ENCODE measurements at places on chromosomes 1 and 21.

DNA sequence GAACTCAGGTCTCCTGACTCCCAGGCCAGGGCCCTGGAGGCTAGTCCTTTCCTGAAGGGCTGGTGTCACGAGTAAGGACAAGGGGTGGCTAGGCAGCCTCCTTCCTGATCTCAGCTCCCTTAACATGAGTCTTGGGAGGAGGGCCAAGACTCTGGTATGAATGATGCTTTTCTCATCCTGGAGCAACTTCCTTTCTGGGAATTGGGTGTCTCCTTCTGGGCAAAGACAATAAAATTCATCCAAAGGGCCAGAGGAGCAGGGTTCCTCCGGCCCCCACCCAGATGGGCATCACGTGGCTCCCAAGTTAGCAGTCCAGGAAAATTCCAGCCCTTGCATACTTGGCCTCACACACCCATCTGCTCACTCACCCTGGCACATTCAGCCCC lies at the start of gene FAM167B:
FAM167B (plus strand) TSS at position 335 of the 386 bp plus-strand sequence. CDS start 200 bp downstream, outside the sequence.
- no peak for DNase-seq

GRCh38 chr1:38834221-38834782 lies 25.3 kb downstream of the RRAGC start:
- no peak for DNase-seq

DNA sequence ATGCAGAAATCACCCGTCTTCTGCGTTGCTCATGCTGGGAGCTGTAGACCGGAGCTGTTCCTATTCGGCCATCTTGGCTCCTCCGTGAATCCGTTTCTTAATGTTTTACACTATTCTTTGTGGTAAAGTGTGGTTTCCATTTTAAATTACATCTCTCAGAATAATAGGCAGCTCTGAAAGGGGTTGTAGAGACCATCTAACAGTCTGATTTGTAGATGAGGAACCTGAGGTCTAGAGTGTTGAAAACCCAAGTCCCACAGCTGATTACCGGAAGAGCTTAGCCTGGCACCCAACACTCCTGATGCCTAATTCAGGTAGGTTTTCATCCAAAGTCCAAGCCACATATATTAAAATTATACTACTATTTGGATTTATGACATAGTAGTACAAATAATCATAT lies 144.0 kb downstream of the LEPR start:
- DNase-seq: no peak

DNA sequence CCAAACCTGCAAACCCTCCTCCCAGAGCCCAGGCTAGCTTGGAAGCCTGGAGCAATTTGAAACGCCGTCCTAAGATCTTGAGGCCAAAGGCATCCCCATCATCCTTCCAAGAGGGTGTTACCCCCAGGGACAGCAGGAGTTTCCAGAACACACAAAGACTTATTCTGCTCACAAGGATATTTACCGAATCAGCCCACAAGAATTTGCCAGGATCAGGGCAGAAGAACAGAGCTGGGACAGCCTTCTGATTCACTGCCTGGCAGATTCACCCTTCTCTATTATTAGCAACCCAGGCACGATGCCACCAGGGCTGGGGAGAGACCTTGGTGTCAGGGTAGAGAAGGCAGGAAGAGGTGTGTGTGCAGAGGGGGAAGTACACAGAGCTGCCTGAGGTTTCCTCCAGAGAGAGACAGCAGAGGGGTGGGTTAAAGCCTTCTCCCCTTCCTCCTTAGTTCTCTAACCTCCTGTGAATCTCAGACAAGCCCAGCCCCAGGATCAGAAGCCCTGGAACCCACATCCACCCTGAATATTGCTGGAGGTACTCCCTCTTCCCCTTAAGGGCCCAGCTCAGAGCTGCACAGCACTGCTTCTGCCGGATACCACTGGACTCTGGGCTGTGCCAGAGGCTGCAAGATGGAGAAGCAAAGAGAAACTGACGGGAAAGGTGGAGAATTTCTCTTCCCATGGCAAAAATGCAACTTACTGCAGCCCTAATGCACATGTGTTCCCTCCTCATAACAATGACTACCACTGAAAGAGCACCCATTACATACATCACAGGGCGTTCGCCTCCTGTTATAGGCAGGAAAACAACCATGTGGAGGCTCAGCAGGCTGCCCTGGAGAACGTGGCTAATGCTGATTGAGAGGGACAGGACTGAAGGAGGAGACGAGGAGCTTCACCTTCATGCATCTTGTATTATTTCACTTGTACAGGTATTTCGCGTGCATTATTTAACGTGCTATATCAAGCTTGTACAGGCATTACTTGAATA lies 61.8 kb downstream of the ITPKB start:
- DNase-seq: no peak

GRCh38 chr1:44812822-44813543 lies 4.7 kb downstream of the BTBD19 start:
- DNase-seq: no peak

DNA sequence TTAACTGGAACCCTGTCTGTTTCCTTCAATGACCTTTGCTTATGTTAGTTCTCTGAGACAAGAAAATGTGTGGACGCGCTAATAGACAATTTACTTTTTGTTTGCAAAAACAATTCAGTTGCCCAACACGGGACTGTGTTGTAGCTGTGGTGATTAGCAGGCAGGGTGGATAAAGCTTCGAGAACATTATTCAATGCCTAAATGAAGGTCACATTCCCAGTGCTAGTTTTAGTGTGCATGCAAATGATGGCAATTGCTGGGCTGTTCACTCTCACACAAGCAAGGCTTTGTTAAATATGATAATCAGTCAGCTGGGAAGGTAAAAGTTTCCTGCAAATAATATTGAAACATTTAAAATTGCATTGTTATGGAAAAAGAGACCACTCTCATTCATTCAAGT lies 188.4 kb downstream of the BACH1 start:
- no peak for DNase-seq

DNA sequence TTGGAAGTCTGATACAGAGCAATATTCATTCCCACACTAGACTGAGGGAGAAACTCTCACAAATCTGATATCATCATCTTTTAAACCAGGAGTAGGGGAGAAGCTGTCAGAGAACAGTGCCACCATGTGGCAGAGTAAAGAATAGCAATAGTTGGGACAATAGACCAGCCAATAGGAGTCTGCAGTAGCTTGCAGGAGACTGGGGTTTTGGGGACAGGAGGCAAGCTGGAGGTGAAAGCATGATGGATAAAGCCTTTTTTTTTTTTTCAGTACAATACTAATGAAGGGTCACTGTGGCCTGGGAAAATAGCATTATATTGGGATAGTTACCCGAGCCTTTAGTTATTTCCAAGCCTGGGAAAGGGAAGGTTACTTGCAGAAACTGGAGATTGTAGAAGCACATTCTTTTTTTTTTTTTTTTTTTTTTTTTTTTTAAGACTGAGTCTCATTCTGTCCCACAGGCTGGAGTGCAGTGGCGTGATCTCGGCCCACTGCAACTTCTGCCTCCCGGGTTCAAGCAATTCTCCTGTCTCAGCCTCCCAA lies 120.7 kb downstream of the S1PR1 start:
- peak; percentile 88 for DNase-seq

DNA sequence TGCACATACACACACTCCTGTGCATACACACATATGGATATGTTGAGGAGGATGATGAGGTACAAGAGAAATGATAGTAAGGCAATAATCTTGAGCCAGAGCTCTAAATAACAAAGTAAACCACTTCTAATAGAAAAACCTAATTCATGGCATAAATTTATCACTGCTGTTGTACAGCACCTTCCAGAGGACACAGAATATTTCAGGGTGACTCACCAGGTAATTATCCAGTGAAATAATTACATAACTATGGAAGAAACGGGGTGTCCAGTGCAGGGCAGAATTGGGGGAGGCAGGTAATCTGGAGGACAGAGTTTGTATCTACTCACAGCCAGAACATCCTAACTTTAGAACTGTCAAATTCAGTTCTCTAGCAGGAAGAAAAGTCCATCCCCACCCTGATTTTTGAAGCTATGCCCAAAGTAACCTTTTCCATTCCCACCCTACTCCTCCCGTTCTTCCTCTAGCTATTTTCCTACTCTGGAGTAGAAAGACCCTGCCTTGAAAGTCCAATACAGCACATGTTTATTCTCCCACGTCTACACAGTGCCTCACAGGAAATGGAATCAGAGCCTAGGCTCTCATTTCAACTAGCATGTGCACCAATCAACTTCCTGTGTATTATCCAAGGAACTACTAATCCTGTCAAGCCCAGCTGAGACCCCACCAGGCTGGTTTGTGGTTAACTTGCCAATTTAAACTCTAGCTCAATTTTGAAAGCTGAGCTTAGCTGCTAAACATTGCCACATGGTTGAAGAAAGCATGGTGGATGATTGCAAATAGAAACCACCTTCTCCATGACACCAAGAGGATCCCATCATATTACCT lies 96.6 kb downstream of the PTPN14 start:
- DNase-seq: peak; percentile 93

GRCh38 chr1:35001743-35002142 lies 16.6 kb upstream of the TMEM35B start:
- no peak for DNase-seq

- DNase-seq: no peak
These were observed 1532.7 kb upstream of the TPTE start for GRCh38 chr21:8988696-8989095.

GRCh38 chr1:17719874-17720273 lies 35.3 kb upstream of the ACTL8 start:
- no peak for DNase-seq

GRCh38 chr1:161037661-161038522 lies 872 bp downstream of the TSTD1 start:
- DNase-seq: no peak

- DNase-seq: no peak
These were observed 2.2 kb upstream of the UBXN10 start for GRCh38 chr1:20183616-20184271.

DNA sequence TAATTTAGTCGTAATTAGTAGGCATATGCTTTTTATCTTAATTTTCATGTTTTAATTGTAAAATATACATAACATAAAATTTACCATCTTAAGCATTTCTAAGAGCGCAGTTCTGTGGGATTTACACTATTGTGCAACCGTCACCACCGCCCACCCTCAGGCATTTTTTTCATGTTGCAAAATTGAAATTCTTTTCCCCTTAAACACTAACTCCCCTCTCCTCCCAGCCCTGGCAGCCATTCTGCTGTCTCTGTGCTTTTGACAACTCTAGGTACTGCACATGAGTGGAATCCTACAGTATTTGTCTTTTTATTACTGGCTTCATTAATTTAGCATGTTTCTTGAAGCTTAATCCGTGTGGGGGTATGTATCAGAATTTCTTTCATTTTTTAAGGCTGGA lies 7.8 kb downstream of the PIK3CD start:
- DNase-seq: no peak

DNA sequence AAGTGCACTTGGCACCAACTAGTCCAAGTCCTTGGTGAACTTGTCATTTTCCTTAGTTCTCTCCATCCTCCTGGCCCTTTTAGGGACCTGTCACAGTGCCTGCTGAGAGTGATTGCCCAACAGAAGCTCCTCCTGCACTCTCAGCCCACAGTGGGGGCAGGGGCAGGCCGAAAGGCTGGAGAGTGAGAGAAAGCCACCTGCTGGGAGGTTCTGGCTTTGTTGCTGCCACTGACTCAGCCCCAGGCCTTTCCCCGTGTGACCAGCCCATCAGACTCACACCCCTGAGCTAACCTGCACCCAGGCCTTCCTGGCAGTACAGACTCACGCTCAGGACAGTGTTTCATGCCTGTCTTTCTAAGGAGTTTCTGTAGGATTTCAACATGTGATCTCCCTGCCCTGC lies 17.1 kb upstream of the PROK1 start:
- DNase-seq: peak; percentile 39

DNA sequence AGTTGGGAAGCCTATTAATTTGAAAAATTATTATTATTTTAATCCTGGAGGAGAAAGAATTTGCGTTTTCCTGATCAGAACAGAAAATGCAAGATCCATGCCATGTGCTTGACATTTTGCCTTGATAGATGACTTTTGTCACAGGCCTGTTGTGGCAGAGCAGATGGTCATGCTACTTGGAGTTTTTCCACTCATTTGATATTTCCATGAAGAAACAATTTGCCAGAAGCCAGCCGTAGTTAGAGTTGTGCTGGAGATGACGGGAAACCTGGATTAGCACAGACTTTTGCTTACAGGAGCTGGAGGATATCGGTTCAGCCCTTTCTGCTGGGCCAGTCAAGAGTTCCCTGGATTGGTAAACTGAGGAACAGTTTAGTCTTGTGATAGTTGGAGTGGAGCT lies 3.2 kb downstream of the RCAN3 start:
- no peak for DNase-seq

DNA sequence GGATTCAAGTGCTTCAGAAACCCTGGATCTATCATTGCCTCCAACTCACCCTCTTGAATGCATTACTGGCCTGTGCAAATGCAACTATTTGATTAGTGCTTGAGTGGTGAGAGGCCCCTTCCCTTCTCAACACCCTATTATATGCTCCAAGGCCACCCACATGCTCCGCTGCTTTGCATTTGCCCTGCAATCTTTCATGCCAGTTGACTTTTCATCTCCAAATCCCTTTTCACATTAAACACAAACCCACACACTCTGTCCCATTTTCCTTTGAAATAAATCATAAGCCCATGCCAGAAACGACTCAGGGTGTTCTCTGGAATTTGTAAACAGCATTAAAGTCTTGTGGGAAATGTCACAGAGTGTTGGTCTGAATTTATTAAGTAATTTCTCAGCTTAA lies 78.9 kb upstream of the CTTNBP2NL start:
- peak; percentile 34 for DNase-seq

Data from NCI-H82 (cell line).